Stimulated activated CD4-positive, alpha-beta T cell treated with anti-CD3 and anti-CD28 coated beads, Interleukin-1b, Interleukin-23, amount 100 ng/mL, for 1 hour (primary cell): ENCODE measurements at places on chromosomes 1 and 21.

GRCh38 chr1:102853136-102853535 lies 255.2 kb downstream of the COL11A1 start:
- DNase-seq: no peak

DNA sequence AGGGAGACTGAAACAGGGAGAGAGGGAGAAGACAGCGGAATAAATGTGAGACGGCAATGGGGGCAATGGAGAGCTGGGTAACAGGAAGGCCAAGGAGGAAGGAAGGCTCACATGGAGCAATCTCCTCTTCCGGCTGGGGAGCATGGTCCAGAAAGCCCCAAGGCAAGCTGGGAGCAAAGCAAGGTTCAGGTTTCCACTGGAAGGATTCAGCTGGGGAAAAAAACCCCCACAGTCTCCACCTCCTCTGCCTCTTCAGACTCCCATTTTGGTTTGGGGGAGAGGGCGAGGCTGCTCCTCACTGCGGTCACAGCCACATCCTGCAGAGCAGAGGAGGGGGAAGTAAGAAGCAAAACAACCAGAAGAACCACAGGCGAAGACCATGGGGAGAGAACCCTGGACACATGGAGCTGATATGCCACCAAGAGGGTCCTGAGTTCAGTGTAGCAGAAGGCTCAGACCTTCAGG lies 650 bp downstream of the TNFAIP8L2 start:
- no peak for DNase-seq

DNA sequence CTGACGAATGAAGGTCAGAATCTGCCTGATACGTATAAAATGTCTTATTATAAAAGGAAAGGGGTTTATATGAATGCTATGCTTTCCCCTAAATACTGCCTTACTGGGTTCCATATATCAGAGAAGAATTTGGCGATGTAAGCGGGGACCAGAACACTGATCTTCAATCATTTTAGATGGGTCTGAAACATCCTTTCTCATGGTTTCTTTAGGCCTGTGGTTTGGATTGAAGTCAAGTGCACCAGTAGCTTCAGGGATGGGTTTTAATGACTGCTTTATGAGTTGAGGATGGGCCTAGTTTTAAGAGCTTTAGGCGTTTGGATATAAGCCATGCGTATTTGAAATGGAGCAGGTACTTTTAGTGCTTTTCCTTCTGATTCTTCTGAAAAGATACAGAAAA lies 6.9 kb downstream of the FMN2 start:
- DNase-seq: no peak

- DNase-seq: no peak
Observed at GRCh38 chr1:86822459-86822858, 91.5 kb downstream of the SELENOF start.

GRCh38 chr1:20633190-20634064 lies at the start of gene PINK1:
PINK1 (plus strand) TSS chr1:20633458; CDS start chr1:20633549, 91 bp downstream.
- peak; percentile 83 for DNase-seq

GRCh38 chr1:160486453-160486852 lies 36.6 kb downstream of the SLAMF6 start:
- no peak for DNase-seq

DNA sequence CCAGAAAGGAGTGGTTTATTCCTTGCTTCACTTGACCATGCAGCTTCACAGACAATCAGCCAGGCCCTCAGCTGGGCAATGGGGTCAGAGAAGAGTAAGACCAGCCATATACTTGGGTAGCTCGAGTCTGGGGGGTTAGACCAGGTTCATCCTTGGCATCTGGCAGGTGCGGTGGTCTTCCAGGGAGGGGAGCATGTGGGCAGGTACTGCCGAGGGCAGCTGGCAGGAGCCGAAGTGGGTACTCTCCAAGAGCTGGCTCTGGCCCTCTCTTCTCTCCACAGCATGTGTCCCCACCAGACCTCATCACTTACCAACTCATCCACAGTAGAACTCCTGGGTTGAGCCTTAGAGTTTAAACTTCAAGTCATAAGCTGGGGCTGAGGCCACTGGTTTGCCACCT lies 156.8 kb downstream of the FOXD2 start:
- DNase-seq: no peak

- DNase-seq: no peak
Observed at GRCh38 chr1:19151537-19151936, 58.5 kb downstream of the UBR4 start.

GRCh38 chr1:24981631-24982005 lies 51.5 kb upstream of the RUNX3 start:
- DNase-seq: no peak

- DNase-seq: no peak
Observed at GRCh38 chr1:34379911-34380310, 203.2 kb downstream of the C1orf94 start.

GRCh38 chr1:20950679-20951078 lies 163.6 kb upstream of the HP1BP3 start:
- DNase-seq: no peak

DNA sequence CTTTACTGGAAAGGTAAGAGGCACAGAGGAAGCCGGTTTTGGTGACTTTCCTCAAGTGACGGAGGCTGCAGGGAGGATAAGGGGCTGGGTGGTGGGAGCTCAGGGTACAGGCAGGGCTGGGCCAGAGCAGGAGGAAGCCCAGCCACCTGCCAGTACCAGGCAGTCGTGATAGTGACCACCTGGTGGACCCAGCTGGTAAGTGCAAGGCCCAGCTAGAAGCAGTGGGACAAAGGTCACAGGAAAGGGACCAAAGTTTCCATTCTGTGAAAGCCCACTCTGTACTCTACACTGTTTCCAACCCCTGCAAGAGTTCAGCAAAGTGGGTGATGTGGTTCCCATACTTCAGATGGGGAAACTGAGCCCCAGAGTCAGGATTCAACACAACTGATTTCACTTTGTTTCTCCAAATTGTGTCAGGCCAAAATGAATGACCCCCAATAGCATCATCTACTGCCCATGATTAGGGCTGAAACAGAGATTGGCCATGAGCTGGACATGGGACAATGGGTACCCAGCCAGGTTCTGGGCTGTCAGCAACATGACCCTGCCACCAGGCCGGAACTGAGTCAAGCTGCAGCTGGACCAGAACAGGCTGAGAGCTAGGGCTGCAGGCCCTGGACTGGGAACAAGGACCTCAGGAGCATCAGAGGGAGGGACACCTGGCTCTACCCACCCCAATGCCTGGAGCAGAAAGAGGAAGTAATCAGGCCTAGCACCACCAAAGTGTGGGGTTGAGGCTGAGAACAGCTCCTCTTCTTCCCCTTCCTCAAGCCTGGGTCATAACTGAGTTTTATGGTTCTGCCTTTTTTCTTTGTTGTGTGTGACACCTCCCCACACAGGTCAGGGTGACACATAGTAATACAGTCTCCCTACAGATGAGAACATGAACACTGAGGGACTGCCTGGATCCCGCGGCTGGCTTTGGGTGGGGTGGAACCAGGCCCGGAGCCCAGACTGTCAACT lies 50.2 kb downstream of the KCNN3 start:
- DNase-seq: no peak

GRCh38 chr1:81186261-81186660 lies 614.5 kb upstream of the ADGRL2 start:
- DNase-seq: no peak

GRCh38 chr21:35861661-35862060 lies 198.7 kb downstream of the SETD4 start:
- no peak for DNase-seq

DNA sequence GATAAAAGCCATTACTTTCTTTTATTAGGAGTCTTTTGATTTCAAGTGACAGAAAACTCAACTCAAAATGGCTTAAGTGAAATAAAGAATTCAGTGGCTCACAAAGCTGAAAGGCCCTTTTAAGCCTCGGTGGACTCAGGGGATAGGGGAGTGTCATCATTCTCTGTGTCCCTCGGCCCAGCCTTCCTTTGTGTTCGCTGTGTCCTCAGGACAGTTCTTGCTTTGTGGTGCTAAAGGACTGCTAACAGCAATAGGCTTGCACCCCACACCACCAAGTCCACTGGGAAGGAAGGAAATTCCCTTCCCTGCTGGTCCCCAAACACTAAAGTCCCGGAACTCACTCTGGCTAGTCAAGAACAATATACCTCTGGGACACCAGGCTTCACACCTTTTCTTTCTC lies 129.2 kb downstream of the NTPCR start:
- DNase-seq: no peak

- DNase-seq: no peak
Observed at GRCh38 chr1:30379684-30380624, 343.4 kb downstream of the MATN1 start.

DNA sequence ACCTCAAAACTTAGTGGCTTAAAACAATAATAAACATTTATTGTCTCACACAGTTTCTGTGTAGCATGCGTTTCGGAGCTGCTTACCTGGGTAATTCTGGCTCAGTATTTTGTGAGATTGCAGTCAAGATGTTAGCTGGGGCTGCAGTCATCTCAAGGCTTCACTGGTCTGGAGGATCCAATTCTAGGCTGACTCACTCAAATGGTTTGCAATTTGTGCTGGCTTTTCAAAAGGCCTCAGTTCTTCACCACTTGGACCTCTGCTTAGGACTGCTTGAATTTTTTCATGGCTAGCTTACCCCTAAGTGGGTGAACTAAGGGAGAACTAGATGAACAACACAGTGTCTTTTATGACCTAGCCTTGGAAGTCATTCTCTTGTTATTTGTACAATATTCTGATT lies 21.0 kb downstream of the XPR1 start:
- no peak for DNase-seq
